ENCODE measurements at places on chromosomes 1 and 21.

DNA sequence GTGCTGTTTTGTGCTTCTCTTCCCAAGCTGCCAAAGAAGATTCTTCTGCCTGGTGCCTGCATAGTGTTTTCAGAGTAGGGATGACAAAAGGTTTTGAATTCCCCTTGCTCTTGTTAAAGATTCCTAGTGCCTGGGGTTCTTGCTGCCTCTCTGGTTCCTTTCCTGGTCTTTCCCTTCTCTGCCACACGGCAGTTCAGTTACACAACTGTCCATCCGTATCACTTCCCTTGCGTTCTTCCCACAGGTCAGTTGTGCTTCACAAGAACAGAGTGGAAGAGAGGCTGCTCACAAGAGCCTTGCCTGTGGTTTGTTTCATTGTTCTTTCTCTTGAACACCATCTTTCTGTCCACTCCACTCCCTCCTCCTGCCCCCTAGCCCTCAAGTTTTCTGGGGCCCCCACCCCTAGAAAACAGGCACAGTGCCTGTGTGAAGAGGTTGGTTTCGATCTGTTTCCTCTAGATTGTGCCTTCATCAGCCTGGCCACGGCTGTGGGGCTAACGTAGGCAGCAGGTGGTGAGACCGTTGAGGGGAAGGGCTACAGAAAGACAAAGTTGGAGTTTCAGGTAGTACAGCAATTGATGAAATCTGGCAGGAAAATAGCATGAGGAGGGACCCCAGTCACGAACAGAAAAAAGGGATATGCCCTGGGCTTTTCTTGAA is 5.8 kb downstream of the VASH2 start:
- H3K4me3 ChIP-seq = no peak overlapping the region
- no peak overlapping the region for H3K27ac ChIP-seq
- peaks cover 27% of the 10 kb centered on the region for H3K27me3 ChIP-seq
- DNase-seq = no peak

GRCh38 chr1:30904962-30905335 is 3.6 kb downstream of the SDC3 start:
- H3K27ac ChIP-seq = no peak overlapping the region
- no peaks in the 10 kb centered on the region for H3K36me3 ChIP-seq
- H3K4me3 ChIP-seq = no peak overlapping the region
- peaks cover 26% of the 10 kb centered on the region for H3K27me3 ChIP-seq

GRCh38 chr1:190615818-190616217 is 138.2 kb upstream of the BRINP3 start:
- DNase-seq = no peak
- no peaks in the 10 kb centered on the region for H3K27me3 ChIP-seq
- no peak overlapping the region for H3K4me3 ChIP-seq
- no peak overlapping the region for H3K27ac ChIP-seq
- no peaks in the 10 kb centered on the region for H3K36me3 ChIP-seq
- H3K4me1 ChIP-seq = no peaks in the 10 kb centered on the region

GRCh38 chr1:185396126-185396525 is 79.1 kb upstream of the IVNS1ABP start:
- no peaks in the 10 kb centered on the region for H3K27me3 ChIP-seq
- H3K4me3 ChIP-seq = no peak overlapping the region
- no peak overlapping the region for H3K27ac ChIP-seq
- no peak for DNase-seq
- H3K4me1 ChIP-seq = no peaks in the 10 kb centered on the region

DNA sequence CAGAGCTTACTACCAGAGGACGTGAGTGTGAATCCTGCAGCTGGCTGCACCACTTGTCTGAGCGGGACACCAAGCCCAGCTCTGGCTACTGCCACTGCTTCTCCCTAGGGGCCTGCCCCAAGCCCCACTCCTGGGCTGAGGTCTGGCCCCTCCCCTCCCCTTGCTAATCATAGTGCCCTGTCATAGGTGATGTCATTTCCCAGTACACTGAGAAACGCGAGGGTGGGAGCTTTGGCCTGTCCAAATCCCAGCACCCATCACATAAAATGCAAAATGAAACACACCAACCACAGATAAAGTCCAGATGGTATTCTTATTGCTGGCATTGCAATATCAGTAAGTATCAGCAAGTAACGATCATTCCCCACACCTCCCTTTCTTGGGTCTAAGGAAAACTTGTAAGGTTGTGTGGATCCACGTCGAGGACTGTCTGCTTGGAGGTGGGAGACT is 77.7 kb downstream of the TOMM20 start:
- peaks cover 25% of the 10 kb centered on the region for H3K4me1 ChIP-seq
- no peak overlapping the region for H3K4me3 ChIP-seq
- peak; percentile 37 for DNase-seq
- no peaks in the 10 kb centered on the region for H3K36me3 ChIP-seq
- H3K27ac ChIP-seq = no peak overlapping the region

- no peak overlapping the region for H3K4me3 ChIP-seq
- no peak overlapping the region for H3K27ac ChIP-seq
- no peaks in the 10 kb centered on the region for H3K4me1 ChIP-seq
- H3K36me3 ChIP-seq = no peaks in the 10 kb centered on the region
Measured at GRCh38 chr1:8343464-8344001, 25.6 kb downstream of the SLC45A1 start.

GRCh38 chr1:41619511-41620364 is 135.3 kb upstream of the EDN2 start:
- DNase-seq = no peak
- no peak overlapping the region for H3K27ac ChIP-seq
- peaks cover 33% of the 10 kb centered on the region for H3K4me1 ChIP-seq
- no peak overlapping the region for H3K4me3 ChIP-seq

- no peaks in the 10 kb centered on the region for H3K27me3 ChIP-seq
- no peak for DNase-seq
- H3K4me3 ChIP-seq = no peak overlapping the region
- peaks cover 2% of the 10 kb centered on the region for H3K36me3 ChIP-seq
- no peak overlapping the region for H3K27ac ChIP-seq
Measured at GRCh38 chr1:174118751-174119150, 40.6 kb upstream of the RABGAP1L start.

DNA sequence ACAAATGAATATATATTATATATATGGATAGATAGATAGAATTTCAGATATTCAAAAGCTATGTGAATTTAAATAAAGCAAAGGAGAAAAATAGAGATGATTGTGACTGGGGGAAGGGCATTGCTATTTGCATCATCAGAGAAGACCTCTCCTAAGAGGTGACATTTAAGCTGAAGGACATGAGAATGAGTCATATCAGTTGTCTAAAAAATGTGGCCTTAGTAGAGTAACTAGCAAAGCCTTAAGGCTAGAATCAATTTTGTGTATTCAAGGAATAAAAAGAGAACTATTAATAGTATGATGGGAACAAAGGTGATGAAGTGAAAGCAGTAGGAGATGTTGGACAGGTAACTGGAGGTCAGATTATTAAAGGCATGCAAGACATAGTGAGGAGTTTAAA is 34.8 kb upstream of the SLC35F3 start:
- no peaks in the 10 kb centered on the region for H3K27me3 ChIP-seq
- H3K27ac ChIP-seq = no peak overlapping the region
- H3K4me3 ChIP-seq = no peak overlapping the region
- DNase-seq = no peak
- H3K4me1 ChIP-seq = no peaks in the 10 kb centered on the region

DNA sequence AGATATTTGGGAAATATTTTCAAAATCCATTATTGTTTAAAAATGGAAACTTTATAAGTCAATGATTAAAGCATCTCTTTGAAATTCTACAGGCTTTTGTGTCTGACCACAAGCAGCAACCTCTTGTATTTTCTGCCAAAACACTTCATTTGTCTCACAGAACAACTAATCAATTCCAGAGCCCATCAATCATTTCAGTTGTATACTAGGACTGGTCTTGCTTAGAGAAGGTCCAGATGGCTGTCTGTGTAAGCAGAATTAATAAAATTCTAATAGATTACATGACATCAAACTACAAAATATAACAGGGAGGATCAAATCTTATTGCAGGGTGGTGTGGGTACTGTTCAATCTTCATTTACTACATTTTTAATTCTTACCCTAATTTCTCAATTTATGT is 76.4 kb downstream of the ACBD6 start:
- no peak overlapping the region for H3K4me3 ChIP-seq
- peaks cover 38% of the 10 kb centered on the region for H3K36me3 ChIP-seq
- H3K4me1 ChIP-seq = peaks cover 10% of the 10 kb centered on the region
- no peak overlapping the region for H3K27ac ChIP-seq
- no peaks in the 10 kb centered on the region for H3K27me3 ChIP-seq

DNA sequence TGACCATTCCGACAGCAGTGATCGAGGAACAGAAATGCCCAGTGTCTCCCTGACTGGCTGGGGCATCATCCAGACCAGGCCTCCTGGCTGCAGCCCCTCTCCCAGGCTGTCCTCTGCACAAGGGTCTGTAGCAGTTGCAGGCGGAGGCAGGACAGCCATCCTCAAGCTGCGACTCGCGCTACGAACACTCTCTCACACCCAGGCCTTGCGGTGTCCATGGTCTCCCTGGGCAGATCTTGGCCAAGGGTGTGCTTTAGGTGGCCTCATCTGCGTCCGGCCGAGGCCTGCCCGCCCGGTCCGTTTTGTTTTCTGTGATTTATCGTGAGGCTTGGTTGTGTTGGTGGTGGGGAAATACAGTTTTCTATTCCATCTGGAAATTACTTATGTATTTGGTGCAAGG is 15.7 kb downstream of the FTCD start:
- H3K4me3 ChIP-seq = no peak overlapping the region
- H3K27ac ChIP-seq = no peak overlapping the region
- DNase-seq = no peak
- no peaks in the 10 kb centered on the region for H3K36me3 ChIP-seq
- H3K27me3 ChIP-seq = no peaks in the 10 kb centered on the region
- H3K4me1 ChIP-seq = peaks cover 11% of the 10 kb centered on the region

DNA sequence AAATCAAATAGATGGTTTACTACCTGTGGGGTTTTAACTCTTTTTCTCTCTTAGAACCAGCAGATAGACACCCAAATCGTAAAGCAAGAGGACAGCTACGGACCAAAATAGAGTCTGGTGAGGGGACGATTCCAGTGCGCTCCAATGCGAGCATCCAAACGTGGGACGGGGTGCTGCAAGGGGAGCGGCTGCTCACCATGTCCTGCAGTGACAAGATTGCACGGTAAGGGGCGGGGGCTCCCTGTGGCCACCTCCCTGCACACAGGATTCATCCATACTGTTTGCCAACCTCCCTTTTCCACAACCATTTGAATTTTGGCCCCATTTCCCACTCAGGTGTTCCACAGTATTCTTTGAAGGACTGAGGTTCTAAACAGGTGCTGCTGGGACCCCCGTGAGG is 102.8 kb downstream of the POFUT2 start:
- H3K36me3 ChIP-seq = peaks cover 62% of the 10 kb centered on the region
- H3K4me1 ChIP-seq = no peaks in the 10 kb centered on the region
- H3K4me3 ChIP-seq = no peak overlapping the region
- no peaks in the 10 kb centered on the region for H3K27me3 ChIP-seq
- DNase-seq = no peak

- peaks cover 2% of the 10 kb centered on the region for H3K4me1 ChIP-seq
- no peaks in the 10 kb centered on the region for H3K27me3 ChIP-seq
- no peak overlapping the region for H3K4me3 ChIP-seq
- H3K36me3 ChIP-seq = no peaks in the 10 kb centered on the region
- no peak overlapping the region for H3K27ac ChIP-seq
Measured at GRCh38 chr1:26145041-26145959, 13.6 kb upstream of the FAM110D start.

DNA sequence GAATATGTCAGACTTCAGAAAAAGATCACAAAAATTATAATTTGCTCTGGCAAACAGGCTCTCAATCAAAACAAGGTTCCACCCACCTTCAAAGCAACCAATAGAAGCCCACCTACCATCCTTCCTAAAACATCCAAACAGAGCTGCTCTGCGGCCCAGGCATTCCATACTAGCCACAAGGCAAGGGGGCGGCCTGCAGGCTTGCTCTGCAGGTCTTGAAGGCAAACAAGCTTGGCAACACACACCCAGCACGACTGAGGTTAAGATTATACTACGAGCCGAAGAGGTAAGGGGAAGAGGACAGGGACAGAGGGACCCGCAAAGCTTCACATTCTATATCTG is 207.3 kb downstream of the SLC45A1 start:
- H3K36me3 ChIP-seq = peaks cover 7% of the 10 kb centered on the region
- DNase-seq = no peak
- no peaks in the 10 kb centered on the region for H3K27me3 ChIP-seq
- H3K4me1 ChIP-seq = peaks cover 30% of the 10 kb centered on the region
- no peak overlapping the region for H3K27ac ChIP-seq

GRCh38 chr1:55720261-55720660 is 505.1 kb upstream of the USP24 start:
- DNase-seq = no peak
- no peak overlapping the region for H3K27ac ChIP-seq
- H3K4me3 ChIP-seq = no peak overlapping the region
- H3K36me3 ChIP-seq = no peaks in the 10 kb centered on the region
- no peaks in the 10 kb centered on the region for H3K4me1 ChIP-seq

GRCh38 chr1:234609691-234610042 is 311 bp downstream of the IRF2BP2 start:
- no peak overlapping the region for H3K27ac ChIP-seq
- no peak for DNase-seq
- H3K27me3 ChIP-seq = no peaks in the 10 kb centered on the region
- peak overlapping the region; percentile 84 for H3K4me3 ChIP-seq
- peaks cover 37% of the 10 kb centered on the region for H3K4me1 ChIP-seq

- H3K4me1 ChIP-seq = no peaks in the 10 kb centered on the region
- H3K4me3 ChIP-seq = no peak overlapping the region
- H3K27me3 ChIP-seq = no peaks in the 10 kb centered on the region
- H3K27ac ChIP-seq = no peak overlapping the region
Measured at GRCh38 chr1:22662318-22662717, 9.3 kb downstream of the C1QB start.

DNA sequence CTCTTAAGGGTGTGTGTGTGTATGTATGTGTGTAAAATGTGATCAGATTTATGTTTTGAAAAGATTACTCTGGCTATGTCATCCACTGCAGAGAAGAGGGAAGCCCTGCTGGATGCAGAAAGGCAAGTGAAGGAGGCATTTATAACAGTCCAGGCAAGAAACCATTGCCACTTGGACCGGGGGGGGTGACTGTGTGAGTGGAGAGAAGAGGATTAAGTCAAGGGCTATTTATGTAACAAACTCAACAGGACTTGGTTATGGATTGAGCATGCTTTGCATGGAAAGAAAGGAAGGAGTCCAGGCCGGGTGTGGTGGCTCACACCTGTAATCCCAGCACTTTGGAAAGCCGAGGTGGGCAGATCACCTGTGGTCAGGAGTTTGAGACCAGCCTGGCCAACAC is 143.0 kb downstream of the URB2 start:
- H3K4me1 ChIP-seq = no peaks in the 10 kb centered on the region
- no peaks in the 10 kb centered on the region for H3K36me3 ChIP-seq
- peaks cover 13% of the 10 kb centered on the region for H3K27me3 ChIP-seq
- no peak for DNase-seq
- no peak overlapping the region for H3K4me3 ChIP-seq
- no peak overlapping the region for H3K27ac ChIP-seq
